ENCODE measurements at places on chromosomes 1 and 21.

GRCh38 chr1:3307359-3307758 lies 147.1 kb upstream of the ARHGEF16 start:
- DNase-seq = no peak

DNA sequence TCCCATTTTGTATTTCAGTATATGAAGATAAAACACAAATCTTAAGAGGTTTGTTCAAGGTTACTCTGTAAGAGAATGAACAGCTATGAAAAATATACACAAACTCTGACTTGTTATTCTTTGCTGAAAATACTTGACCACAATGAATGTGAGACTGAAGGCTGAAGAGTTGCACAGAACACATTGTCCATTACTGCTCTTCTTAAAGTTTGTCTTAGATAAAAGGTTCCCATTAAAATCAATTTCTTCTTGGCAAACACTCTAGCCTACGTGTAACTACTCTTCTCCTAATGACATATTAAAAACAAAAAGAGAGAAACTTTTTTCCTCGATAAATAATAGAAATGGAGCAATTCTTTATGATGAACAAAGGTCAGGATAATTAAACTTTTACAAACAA lies 45.2 kb upstream of the RABGAP1L start:
- DNase-seq = no peak

- no peak for DNase-seq
Observed at GRCh38 chr1:7040969-7041695, 255.9 kb downstream of the CAMTA1 start.

DNA sequence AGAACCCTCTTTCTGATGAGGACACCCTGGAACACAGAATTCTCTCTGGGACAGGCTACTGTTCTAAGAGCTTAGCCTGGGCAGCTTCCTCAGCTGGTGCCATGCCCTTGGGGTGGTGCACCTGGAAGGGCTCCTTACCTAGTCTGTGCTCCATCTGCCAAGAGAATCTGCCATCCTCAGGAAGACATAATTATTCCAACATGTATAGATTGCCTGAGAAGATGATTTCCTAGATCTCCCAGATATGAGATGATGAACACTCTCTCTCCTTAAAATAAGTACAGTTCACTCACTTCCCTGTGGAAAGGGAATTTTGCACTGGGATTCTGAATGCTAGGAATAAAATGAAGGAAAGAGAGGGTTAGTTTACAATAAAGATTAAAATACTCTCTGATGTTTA lies 87.6 kb downstream of the NENF start:
- DNase-seq = no peak

DNA sequence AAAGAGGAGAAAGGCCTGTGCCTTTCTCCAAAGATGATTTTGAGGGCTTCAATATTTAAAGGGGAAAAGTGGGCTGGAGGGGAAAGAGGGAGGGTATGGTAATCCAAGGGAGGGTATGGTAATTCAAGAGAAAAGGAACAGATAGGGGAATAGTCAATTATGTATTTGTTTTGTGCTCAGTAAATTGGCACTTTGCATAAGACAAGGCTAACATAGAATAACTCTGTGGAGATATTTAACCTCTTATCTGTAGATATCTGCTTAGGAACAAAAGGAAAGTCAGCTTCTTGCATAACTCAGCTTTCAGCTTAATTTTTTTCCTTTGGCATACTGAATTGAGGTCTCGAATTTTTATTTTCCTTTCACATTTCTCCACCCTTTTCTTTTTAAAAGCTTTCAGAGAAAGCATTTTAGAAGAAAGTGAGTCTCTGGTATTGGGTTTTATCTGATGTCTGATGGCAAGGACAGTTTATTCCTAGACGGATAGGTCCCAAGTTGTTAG lies 119.9 kb upstream of the F3 start:
- no peak for DNase-seq

GRCh38 chr1:31781138-31781755 lies 17.1 kb upstream of the ADGRB2 start:
- no peak for DNase-seq

DNA sequence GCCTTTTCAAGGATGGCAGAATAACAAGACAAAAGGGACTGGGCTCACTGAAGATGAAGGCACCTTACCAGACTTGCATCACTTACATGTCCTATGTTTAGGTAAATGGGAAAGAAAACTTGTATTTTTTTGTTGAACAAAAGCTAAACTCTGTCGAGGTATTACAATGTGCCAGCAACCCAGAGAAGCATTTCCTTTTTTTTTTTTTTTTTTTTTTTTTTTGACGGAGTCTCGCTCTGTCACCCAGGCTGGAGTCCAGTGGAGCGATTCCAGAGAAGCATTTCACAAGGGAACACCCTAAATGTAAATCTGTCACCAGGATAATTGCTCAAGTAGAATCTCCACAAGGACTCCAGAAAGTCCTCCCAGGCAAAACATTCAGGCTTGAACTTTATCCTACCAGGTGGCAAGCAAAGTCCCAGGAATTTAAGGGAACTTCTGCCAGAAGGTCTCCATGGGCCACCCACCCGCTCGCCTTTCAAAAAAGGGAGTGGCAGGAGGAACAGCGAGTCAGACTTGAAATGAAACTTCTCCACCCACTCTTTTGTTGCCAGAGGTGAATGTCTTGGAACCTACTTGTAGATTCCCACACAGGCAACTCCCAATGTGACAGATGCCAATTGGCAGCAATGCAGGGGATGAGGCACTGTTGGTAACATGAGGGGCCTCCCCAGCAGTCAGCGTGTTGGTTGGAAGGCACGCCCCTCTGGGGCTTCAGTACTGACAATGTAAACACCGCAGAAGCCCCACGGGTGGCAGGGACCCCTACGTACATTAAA lies 125.0 kb downstream of the TIAM1 start:
- DNase-seq = no peak

DNA sequence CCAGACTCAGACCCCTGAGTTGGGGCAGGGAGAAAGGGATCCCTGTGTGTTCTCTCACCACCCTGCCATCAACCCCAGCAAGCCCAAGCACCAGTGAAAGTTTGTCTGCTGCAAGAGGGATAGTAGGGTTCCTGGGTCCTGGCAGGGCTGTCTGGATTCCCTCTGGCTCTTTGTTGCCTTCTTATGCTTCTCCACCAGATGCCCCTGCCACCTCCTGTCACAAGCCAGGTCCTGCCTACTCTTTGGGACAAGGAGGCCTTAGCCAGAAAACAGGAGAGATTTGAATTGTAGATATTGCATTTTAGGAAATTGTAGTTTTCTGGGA lies 21.7 kb downstream of the UBE2T start:
- no peak for DNase-seq

DNA sequence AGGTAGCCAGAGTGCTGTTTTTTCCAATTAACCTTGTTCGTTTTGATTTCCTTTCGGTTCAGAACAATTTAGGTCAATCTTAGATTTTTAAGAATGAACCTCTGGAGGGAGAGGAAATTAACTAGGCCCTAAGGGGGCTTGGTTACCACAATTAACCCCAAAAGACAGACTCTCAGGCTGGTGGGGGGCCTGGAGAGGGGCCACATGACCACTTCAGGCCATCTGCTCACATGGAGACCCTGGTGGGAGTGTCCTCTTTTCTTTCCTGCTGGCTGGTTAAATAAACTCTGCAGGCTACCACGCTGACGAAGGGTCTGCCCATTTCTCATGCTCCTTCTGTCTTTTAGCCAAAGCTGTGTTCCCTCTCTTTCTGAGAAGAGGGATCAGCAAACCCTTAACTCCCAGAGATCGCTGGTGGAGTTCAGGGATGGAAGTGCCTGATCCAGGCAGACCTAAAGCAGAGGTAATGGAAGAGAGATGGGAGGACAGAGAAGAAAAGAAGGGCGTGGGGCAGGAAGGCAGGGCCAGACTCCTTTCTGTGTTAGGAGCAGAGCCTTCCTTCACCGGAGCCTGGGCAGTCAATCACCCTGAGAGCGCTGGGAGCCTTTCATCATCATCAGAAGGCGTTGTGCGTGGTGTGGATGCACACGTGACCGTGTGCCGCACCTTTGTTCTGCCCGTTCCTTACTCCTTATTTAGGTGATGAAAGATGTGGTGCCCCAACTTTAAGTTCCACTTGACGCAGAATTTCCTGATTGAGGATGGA lies 58.5 kb downstream of the KIF26B start:
- no peak for DNase-seq

DNA sequence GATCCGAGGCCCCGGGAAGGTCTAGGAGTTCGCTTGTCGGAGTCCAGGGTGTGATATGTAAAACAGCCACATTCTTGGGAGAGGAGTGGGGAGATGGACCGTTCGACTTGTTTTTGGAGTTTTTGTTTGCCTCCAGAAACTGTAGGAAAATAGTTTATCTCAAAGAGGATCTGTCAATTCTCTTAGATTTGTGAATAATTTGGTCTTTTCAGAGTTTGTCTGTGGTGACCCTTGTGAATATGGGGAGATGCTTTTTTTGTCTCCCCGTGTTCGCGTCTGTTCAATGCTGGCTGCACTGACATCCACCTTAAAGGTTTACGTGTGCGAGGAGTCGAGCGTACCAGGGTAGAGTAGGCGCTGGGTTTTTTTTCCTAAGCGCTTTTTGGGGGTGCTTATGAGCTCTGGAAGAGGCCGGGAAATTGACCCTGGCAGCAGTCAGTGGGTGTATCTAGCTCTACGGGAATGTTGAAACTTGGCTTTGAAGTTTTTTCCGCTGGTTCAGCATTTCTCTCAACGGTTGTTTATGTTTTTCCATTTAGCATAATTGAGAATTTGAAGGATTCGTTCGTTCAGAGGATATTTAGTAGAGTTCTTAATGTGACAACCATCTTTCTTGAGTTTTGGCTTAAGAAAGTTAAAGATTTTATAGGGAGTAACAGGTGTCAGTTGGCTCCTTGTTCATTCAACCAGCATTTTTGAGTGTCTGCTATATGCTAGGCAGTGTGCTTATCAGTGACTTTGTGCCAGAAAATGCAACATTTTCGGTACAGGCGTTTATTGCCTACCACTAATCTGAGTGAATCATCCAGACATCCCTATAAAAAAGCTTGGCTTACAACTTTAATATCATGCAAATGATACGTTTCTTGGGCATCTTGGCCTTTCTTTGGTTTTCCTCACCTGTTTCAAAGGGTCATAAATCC lies 1.2 kb downstream of the SZRD1 start:
- DNase-seq = no peak

- DNase-seq = no peak
Observed at GRCh38 chr1:109151146-109151990, 37.5 kb downstream of the ELAPOR1 start.

DNA sequence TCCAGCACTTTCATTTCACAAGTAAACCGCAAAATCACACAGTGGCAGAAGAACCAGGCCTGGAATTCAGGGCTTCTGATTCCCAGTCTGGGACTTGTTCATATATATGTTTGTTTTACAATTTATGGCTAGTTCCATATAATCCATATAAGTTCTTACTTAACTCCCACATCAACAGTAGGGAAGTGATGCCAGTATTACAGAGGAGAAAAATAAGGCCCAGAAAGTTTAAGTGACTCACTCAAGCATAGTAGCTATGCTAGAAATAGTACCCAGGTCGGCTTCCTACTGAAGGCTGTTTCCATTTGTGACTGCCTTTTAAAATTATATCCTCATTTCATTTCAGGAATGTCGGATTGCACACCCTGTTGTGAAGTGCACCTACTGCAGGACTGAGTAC lies 1.4 kb downstream of the FAM76A start:
- DNase-seq = no peak

- no peak for DNase-seq
Observed at GRCh38 chr1:10943991-10944730, 68.3 kb upstream of the TARDBP start.

DNA sequence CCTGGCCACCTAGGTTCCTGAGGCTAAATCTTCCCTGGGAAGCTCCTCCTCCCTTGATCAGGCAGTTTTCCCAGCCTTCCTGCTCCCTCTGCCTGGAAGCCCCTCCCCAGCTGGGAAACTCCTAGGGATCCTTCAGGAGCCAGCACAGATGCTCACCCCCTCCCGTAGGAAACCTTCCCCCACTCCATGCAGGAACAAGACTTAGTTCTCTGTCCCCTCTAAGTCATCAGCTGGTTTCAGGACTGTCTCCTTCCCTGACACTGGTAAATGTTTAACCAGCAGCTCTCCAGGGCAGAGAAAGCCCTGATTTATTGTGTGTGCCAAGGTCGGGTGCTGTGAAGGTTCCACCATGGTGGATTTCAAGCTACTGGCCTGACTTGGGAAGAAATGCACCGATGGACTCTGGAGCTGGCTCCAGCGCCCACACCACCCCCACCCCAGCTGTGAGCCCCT lies 25.0 kb downstream of the TTC39A start:
- no peak for DNase-seq

DNA sequence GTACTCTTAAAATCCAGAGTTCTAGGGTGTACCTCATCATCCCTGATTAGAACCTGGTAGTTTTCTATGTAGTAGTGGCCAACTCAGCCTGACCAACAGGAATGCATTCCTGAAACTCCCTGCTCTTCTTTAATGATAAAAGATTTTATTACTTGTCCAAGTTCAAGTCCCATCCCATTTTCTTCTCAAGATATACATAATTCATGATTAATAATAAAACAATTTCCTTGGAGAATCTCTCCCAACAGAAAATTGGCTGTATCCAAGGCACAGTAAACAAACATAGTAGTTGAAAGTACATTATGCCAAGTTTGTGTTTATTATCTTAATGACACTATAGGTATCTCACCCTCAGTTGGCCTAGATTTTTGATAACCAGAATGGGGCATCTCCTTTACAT lies 714.1 kb upstream of the ADAMTS5 start:
- no peak for DNase-seq

DNA sequence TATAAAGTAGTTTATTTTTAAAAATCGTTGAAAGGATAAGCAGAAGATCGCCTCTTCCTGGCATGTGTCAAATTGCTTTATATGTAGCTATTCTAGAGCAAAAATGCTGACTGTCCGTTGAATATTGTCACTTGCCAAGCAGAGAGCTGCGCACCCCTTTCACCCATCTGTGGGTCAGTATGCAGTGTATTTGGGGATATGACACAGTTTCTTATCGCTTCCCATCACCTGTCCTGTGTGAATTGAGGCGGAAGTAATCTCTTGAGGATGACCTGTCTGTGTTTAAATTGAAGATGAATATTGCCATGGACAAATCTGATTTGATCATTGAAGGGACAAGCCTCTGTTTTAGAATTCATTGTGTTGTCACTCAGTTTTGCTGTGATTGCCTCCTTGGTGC lies 52.2 kb downstream of the POFUT2 start:
- DNase-seq = no peak

- no peak for DNase-seq
Observed at GRCh38 chr1:54397090-54397591, 9.1 kb downstream of the SSBP3 start.

- DNase-seq = no peak
Observed at GRCh38 chr1:156337888-156338179, 258 bp downstream of the CCT3 start.

DNA sequence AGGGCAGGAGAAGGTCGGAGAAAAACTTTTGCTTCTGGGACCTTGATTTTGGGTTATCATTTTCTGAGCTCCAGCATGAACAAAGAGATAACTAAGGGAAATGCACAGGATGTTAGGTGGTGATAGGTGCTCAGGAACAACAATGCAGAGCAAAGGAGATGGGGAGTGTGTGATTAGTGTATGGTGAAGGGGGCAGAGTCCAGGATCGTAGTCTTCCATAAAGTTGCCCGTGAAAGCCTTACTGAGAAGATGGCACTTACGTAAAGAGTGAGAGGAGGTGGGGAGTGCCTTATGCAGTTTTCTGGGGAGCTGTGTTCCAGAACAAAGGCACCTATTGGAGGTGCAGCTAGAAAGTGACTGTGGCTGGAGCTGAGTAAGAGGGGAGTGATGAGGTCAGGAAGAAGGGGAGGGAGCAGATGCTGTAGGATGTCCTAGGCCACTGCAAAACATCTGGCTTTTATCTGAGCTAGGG lies 11.6 kb downstream of the KCNK1 start:
- DNase-seq = no peak

Measured in D341Med (cell line).